HepG2 (cell line): ENCODE measurements at places on chromosomes 5 and 9.

DNA sequence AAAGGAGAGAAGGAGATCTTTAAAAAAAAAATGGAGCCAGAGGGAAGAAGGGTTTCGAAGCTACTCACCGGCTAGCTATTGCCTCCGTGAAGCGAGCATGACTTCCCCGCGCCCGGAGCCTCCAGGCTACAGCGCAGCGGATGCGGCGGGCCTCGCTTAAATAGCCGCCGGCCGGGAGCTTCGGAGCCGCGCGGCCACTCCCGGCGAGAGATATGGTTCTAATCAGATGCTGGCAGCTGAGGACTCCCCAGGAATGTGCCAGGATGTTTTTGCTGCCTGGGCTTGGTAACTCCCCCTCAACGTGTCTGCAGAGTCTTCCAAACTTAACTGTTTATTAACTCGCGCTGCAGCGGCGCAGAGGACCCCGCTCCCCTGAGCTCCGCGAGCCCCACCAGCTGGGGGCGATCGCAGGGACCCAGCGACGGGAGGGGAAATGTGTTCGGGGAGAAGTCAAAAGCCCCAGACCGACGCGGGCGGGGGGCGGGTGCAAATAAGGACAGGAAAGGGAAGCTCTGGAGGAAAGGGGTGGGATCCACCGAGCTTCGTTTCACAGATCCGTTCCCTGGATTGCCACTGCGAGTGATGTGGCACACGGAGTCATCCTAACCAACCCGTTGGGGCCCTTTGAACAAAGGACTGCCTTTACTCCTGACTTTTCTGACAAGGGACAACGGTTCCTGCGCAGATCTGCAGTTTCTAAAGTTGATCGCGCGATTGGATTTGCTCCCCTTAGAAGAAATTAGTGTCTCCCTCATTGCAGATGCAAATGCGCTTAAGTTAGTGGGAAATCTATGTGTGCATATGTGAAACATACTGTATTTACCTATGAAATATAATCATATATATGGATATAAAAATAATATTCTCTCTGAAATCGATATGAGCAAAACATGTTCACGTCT is at the start of gene DAB2:
Gene DAB2 (minus strand): TSS at position 245 of the 902 bp plus-strand sequence. CDS start 30,660 bp downstream, outside the sequence.
- peak; percentile 79 for DNase-seq

- DNase-seq = no peak
These were observed 130.1 kb upstream of the EPB41L4A start for GRCh38 chr5:112549127-112549526.

DNA sequence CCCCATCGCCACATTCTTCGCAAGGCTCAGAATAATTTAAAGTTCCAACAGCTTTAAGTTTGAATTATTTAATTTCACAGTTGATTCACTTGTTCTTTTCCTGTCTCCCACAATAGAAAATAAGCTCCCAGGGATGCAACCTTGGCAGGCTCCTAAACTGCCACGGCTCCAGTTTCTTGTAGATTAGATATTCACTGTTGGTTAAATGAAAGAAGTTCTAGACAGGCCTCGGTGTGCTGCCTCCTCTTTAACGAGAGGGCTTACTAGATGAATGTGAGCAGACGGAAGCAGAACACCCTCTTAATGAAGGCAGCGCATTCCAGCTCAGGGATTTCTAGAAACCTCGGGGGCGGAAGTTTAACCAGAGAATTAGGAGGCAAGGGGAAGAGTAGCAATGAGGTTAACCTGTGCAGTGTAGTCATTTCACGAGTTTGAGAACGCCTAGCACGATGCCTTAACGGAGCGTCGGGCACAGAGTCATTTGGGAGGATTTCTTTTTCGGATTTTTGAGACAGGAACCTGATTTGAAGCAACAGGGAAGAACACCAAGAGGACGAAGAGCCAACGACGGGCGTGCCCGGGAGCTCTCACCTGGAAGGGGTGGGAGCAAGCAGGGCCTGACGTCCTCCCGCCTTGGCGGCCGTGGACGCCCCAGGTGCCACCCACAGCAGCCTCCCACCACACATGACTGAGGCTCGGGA is 637 bp upstream of the SMC5 start:
- peak; percentile 26 for DNase-seq

DNA sequence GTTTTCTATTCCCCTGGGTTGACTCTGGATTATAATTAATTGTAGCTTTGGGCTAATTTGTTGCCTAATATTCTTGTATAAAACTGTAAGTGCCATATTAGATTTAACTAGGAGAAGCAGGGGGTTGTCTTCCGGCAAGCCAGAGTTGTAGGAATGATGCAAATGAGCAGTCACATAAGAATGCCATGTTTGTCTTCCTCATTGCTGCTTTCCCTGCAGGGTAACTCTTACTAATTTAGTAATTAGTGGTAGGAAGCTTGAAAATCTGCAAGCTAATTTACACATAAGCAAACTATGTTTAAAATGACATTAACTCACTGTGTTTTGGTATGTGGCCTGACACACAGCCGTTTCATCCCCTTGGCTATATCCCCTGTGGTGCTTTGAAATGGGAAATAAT is 527.8 kb downstream of the KCTD16 start:
- no peak for DNase-seq

GRCh38 chr9:127185931-127186781 is 63.7 kb upstream of the ANGPTL2 start:
- peak; percentile 20 for DNase-seq

- no peak for DNase-seq
These were observed 49.6 kb upstream of the SIMC1 start for GRCh38 chr5:176188506-176189193.

GRCh38 chr5:163789870-163790269 is 284.5 kb downstream of the MAT2B start:
- DNase-seq = no peak
